GM23248 (cell line): ENCODE measurements at places on chromosomes 3 and 15. TPM values are rescaled to one million over a fixed set of nuclear protein-coding genes. Genes with fewer than 3 reads are reported as not detected.

TAMM41 gene
- 14.3 and 18.1 TPM in 2 replicates for polyA plus RNA-seq

PARP6 gene
- polyA plus RNA-seq = 27.5 and 36.0 TPM in 2 replicates

LRRC57 gene
- polyA plus RNA-seq = 14.1 and 14.4 TPM in 2 replicates

ACTC1 gene
- polyA plus RNA-seq = 29.9 and 31.9 TPM in 2 replicates

PPP1R14D gene
- polyA plus RNA-seq = not detected in 2 replicates

MUC20 gene
- polyA plus RNA-seq = not detected in 2 replicates

SAMMSON gene
- not detected in 2 replicates for polyA plus RNA-seq

CLDN16 gene
- not detected in 2 replicates for polyA plus RNA-seq

MRPL3 gene
- polyA plus RNA-seq = 120 and 122 TPM in 2 replicates

ADAMTSL3 gene
- polyA plus RNA-seq = not detected in 2 replicates

TMEM115 gene
- polyA plus RNA-seq = 73.1 and 78.1 TPM in 2 replicates

GOLGA8O gene
- polyA plus RNA-seq = not detected in 2 replicates

RGMA gene
- polyA plus RNA-seq = 0.65 and 0.84 TPM in 2 replicates

SYNPR gene
- polyA plus RNA-seq = not detected in 2 replicates

TTC23 gene
- polyA plus RNA-seq = 10.0 and 10.8 TPM in 2 replicates

C3orf20 gene
- not detected in 2 replicates for polyA plus RNA-seq

RBMS3 gene
- polyA plus RNA-seq = 85.5 and 94.3 TPM in 2 replicates

TMEM266 gene
- 0.10 TPM in 1 of 2 replicates, not detected in the other for polyA plus RNA-seq

PLA2G4F gene
- polyA plus RNA-seq = not detected in 2 replicates

COL6A6 gene
- 0.08 TPM in 1 of 2 replicates, not detected in the other for polyA plus RNA-seq

CCR3 gene
- polyA plus RNA-seq = not detected in 2 replicates

SPTSSB gene
- not detected in 2 replicates for polyA plus RNA-seq

DUOX2 gene
- polyA plus RNA-seq = 0.03 TPM in 2 replicates

TYRO3 gene
- polyA plus RNA-seq = 7.9 and 8.8 TPM in 2 replicates

HDC gene
- polyA plus RNA-seq = not detected in 2 replicates

CAND2 gene
- 0.16 and 0.53 TPM in 2 replicates for polyA plus RNA-seq

FBXO40 gene
- polyA plus RNA-seq = not detected in 2 replicates

TP63 gene
- not detected in 2 replicates for polyA plus RNA-seq

CD200R1 gene
- not detected in 2 replicates for polyA plus RNA-seq

ZIC1 gene
- polyA plus RNA-seq = 14.0 and 15.5 TPM in 2 replicates
